Dermis blood vessel endothelial cell (primary cell): ENCODE measurements at places on chromosomes 11 and 22.

- no peak for DNase-seq
Observed at GRCh38 chr11:15695096-15695721, 580.5 kb downstream of the INSC start.

DNA sequence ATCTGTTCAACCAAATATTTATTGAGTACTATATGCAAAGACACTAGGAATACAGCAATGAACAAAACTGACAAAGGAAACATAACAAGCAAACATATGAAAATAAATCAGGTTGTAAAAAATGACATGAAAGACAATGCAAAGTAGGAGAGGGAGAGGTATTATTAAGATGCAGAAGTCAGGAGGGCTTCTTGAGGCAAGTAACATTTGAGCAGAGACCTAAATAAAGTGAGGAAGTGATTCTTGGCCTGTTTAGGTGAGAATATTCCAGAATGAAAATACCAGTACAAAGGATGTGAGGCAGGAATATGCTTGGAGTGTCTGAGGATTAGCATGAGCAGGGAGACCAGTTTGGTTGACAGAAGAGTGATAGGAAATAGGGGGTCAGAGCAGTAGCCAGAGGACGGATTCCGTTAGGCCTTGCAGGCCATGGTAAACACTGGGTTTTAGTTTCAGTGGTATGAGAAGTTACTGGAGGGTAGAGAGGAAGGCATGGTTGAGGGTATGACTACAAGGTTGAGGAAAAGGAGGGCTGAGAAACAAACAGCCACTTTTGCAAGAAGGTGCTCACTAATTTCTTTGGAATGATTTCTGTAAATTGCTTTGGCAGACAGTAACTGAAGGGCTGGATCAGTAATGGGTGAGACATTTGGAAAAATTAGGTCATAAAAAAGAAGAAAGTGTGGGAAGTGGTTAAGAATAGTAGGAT is 191.9 kb downstream of the SWAP70 start:
- no peak for DNase-seq

DNA sequence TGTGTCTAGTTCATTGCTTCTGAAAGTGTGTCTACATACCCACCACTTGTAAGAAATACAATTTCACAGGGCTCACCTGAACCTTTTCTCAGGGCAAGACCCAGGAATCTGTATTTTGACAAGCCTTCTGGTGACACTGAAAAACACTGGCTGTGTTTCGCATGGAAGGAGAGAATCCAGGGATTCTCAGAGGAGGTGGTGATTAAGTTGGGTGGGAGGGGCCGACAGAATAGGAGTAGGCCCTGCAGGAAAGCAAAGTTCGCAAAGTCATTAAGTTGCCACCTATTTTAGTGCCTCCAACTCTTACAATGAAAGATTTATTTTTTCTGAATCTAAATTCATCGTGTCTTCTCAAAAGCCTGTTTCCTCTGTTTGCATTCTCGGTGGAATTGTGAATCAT is 186.8 kb downstream of the FAT3 start:
- no peak for DNase-seq

- DNase-seq, result peak; percentile 58
Observed at GRCh38 chr11:8566613-8567210, 27.3 kb downstream of the STK33 start.

DNA sequence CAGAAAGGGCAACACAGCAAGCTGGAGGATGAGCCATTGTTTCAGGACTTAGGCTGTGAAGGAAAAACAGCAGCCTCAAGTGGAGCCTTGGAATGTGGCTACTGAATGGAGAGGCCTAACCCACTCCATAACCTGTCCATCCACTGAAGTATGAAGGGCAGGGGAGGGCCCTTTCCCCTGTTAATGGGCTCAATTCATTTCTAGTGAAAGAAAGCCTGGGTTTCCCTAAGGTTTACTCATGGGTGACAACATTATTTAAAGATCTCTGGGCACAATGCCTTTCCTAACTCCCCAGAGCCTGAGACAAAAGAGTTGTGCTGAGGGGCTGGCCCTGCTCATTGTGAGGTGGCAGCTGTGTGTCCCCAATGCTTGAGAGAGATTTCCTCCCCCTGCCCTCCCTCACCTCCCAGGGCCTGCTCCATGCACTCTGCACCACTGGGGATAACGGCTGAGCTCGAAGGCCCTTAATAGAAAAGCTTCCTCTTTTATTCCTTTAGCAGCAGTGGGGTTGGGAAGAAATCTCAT is 83.8 kb downstream of the ME3 start:
- DNase-seq, result peak; percentile 66

DNA sequence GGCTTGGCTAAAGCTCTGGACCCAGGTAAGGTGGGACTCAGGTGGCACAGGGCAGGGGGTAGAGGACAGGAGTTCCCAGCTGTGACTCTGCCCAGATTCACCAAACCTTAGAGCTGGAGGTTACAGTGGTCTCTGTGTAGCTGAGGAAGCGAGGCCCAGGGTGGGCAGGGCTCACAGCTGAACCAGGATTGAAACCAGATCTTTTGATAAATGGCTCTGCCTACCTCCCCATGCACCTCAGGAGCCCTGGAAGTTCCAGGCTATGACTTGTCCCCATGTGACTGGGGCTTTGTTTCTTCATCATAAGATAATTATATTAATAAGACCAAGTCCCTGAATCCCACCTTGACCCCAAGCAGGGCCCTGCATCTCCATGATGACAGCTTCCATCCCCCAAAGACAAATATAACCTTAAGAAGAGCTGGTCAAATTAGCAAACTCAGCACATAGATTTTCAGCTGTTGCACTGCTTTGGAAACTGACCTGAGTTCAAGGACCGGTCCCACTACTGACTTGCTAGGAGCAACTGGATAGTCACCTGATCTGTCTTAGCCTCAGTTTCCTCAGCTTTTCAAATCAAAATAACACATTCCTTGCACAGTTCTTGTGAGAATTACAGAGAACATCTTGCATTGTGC is 21.3 kb upstream of the TSKU start:
- DNase-seq, result no peak

- DNase-seq, result peak; percentile 11
Observed at GRCh38 chr11:78039391-78039918, 16.4 kb upstream of the KCTD14 start.

- DNase-seq, result no peak
Observed at GRCh38 chr11:35006389-35007128, 90.1 kb downstream of the PDHX start.

DNA sequence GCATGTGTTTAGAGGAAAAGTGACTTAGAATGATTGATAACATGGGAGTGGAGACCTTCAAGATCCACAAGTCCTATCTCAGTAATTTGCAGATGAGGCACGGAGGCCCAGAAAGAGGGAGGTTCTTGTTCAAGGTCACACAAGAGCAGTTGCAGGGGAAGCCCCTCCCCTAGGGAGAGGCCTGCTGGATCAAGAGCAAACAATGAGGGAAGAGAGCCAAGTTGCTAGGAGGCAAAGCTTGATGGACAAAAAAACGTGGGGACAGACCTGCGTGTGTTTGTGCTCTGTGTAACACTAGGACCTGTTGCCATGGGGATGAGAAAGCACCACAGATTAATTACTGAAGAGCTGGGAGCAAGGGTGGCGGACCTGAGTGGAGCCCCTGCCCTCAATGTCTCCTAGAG is 6.4 kb upstream of the MFRP start:
- peak; percentile 90 for DNase-seq

DNA sequence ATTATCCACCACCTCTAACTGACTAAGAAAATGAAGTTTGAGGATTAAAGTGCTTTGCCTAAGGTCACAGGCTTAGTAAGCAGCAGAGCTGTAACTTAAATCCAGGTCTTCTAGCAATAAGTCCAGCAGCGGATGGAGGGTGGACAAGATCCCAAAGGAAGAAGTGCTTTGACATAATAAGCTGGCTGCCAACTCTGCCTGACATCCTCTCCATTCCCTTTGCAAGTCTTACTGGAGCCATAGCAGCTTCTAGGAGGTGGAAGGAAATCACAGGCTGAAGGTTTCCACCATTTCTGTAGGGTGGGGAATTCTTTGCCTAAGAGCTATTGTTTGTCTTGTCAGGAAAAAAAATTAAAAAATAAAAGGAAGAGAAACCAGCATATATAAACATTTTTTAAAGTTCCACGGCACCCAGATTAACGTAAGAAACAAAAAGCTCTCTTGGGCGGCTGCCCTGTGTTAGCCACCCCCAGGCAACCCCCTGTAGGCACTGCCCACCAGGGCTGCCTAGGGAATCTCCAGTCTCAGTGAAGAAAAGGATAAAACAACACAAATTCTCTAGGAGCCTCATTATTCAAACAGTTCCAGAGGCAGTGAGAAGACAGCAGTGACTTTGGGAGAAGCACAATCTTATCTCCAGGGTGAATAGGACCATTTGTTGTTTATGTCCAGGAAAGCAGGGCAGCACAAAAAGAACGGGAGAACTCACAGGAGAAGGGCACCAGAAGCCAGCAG is 380.8 kb upstream of the CADM1 start:
- no peak for DNase-seq
